Activated CD4-positive, alpha-beta T cell treated with anti-CD3 and anti-CD28 coated beads, Interleukin-2, Interleukin-4, amounts not matched to agents 100 ng/mL and 50 ng/mL, durations not matched to agents 16 hours and 8 hours (primary cell): ENCODE measurements at places on chromosomes 2 and 18.

- DNase-seq: no peak
Observed at GRCh38 chr2:110843959-110844510, 111.7 kb downstream of the ACOXL start.

DNA sequence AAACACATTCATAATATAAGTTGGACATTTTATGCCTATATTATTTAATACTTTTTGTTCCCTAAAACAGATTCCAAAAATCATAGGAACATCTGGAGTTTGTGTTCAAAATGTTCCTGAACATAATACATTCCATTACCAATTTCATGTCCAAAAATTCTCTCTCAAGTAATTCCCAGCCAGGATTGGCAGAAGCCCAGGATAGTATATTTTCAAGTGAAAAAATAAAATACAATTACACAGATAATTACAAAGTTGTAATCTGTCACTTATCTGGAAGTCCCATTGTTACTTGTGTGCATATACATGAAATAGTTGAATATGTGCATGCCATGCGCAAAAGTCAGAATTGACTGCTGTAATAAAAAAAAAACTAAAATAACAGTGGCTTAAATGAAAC lies 5.2 kb upstream of the SCN7A start:
- DNase-seq: no peak

GRCh38 chr2:241739651-241740050 lies 5.2 kb downstream of the D2HGDH start:
- peak; percentile 47 for DNase-seq

DNA sequence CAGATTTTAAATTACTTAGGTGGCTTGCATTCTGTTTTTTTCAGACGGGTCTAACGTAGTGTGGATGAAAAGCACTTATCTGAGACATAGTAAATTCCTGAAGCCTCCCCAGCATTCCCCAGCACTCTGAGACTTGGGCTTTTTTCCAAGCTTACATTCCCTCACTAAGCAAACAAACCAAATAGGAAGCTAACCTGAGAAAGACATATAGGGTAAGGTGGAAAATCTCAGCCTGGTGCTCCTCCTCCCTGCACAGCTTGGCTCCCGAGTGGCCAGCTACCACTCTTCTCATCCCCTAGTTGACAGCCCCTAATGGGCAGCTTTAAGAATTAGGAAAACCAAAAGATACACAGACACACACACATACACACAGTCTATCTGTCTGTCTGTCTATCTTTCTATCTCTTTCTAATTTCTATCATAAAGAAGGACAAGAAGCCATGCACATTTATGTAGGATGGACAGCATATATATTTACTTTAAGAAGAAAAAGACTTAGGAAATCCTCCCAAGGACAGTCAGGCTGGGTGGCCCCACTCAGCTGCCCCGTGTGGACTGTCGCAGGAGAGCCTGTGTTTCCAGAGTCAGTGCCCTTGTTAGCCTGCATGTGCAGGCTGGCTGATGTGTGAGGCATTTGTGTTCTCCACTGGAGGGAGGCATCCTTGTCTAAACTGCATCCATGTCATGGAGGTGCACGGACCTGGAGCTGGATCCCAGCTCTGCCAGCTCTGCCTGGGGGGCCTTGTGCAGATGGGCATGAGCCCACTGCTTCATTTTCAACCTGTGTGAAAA lies 8.2 kb downstream of the CNNM3 start:
- no peak for DNase-seq

GRCh38 chr2:112216167-112216566 lies 38.7 kb downstream of the ZC3H8 start:
- DNase-seq: no peak

- DNase-seq: no peak
Observed at GRCh38 chr18:58670404-58671110, 708 bp upstream of the MALT1 start.

DNA sequence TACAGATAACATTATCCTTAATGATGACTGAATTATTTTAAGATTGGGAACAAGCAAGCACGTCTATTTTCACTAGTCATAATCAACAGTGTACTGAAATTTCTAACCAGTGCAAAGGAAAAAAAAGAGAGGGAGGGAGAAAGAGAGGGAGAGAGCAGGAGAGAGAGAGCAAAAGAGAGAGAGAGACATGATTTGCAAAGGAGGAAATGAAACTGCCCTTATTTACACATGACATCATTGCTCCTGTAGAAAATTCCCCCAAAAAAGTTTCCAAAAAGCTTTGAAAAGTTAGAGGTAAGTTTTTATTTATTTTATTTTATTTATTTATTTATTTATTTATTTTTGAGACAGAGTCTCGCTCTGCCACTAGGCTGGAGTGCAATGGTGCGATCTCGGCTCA lies 355.3 kb upstream of the CELF4 start:
- DNase-seq: no peak

GRCh38 chr18:66533693-66534092 lies 70.2 kb downstream of the CDH19 start:
- no peak for DNase-seq

DNA sequence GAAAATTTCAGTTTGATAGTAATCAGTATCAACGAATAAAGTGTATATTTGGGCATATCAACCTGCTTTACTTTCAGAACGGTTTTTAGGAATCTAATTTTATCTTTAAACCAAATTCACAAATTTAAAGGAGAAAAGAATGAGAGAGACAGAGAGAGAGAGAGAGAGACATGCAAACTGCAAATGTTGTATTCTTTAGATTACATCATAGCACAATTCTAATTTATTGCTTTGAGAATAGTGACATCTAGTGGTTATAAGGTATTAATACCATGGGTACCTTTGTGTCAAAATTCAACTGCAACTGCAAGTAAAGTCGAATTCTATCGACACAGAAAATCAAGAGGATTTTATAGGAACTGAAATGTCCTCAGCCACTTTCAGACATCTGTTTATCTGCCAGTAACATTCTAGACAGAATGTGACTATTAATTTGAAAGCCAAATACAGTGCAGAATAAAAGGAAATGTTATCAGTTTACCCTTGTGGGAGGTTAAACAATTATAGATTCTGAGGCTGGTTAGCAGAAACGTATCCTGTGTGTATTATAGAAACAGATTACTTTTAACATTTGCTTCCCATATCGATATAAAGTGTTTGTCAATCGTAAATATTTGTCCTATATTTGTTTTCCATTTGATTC lies 529.8 kb upstream of the VRK2 start:
- peak; percentile 29 for DNase-seq

DNA sequence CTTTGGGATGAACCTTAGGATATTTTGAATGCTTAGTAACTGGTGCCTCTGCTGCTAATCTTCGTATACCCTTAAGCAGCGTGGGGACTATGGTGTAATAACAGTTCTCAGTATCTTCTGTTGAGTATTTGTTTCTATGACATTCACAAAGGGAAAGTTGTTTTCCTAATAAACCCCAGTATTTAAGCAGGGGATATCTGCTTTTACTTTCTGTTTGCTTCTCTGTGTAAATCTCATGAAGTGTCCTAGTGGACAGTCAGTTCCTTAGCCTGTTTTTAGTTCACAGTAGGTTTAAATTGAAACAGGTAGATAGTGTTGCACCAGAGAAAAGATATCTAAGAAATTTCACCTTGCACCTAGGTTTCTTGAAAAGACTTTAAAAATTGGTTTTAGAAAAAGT lies 14.9 kb downstream of the KIAA1328 start:
- no peak for DNase-seq

GRCh38 chr2:199336546-199336945 lies 121.2 kb downstream of the SATB2 start:
- DNase-seq: no peak

DNA sequence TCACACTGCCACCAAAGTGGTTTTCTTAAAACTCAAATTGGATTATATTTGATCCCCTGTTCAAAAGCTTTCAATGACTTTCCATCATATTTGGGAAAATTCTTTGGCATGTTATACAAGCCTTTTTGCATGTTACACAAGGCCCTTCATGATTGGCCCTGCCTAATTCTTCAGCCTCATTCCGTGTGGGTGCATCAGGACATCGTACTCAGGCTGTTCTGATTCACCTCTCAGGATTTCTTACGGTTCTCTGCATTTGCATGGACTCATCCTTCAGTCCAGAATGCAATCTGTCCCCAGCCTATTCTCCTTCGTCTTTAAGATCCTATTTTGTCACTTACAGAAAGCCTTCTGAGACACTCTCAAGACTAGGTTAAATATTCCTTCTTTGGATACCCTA lies 107.8 kb downstream of the LYPD1 start:
- no peak for DNase-seq

DNA sequence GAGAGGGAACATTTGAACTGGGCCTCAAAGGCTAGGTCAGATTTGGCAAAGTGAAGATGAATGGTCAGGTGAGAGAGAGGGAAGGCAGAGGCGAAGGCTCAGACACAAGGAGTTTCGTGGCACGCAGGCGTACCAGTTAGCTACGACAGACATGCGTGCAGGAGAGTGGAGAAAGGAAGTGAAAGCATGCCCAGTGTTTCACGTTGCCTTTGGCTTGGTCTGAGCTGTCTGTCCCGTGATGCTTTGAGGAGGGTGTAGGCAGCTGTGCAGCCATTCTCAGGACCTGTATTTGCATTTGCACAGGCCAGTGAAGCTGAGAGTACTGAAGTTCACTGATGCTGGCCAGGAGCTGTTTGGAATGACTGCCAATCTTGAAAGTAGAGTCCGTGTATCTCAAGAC lies 69.5 kb downstream of the HNRNPLL start:
- DNase-seq: no peak

DNA sequence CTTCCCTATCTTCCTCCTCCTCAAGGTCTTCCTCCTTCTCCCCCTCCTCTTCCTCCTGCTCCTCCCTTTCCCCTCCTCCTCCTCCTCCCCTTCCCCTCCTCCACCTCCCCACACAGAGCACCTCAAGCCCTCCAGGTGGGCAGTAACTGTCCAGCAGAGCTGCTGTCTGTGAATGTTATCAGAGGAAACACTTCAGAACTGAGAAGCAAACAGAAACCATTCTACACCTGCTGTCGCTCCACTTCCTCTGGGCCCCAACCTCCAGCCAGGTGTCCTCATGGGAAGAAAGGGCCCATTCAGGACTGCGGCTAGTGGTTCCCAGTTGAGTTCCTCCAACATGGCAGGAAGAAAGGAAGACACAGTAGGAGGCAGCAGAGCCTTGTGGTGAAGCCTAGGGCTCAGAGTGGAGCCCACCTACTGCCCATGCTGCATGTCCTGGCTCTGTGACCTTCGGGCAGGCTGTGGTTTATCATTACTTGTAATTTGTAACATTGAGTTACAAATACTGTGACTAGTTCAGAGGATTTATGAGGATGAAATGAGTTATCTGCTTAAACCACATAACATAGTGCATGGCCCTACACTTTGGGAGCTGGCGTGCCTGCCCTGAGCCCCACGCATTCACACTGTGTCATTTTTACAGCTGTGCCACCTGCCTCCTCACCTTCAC lies 165.9 kb upstream of the ID2 start:
- peak; percentile 43 for DNase-seq

DNA sequence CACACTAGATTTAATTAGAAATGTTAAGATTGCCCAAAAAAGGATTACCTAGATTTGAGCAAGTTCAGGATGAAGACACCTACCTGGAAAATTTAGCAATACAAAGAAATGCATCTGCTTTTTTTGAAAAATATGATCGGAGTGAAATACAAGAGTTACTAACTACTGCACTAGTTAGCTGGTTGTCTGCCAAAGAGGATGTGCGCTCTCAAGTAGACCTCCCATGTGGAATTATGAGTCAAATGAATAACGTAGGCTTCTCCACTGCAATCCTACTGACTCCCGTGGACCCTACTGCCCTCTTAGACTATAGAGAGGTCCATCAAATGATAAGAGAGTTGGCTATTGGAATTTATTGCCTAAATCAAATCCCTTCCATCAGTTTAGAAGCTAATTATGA lies 2.0 kb downstream of the ANKAR start:
- DNase-seq: no peak

DNA sequence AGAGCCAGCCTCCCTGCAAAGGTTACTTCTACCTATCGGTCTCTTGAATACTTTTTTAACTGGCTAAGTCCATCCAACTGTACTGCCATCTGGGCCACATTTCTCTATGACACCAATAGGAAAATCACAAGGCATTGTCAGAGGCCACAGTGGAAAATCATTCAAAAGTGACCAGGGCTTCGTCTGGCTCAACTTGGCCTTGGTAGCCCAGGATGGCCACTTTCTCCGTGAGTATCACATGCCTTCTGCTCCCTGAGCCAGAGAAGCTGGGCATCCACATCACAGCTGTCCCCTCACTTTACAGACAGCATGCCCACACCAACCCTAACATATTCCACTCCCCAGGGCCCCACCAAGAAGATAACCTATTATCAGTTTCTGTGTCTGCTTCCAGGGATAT lies 5.8 kb downstream of the CIB4 start:
- DNase-seq: no peak

DNA sequence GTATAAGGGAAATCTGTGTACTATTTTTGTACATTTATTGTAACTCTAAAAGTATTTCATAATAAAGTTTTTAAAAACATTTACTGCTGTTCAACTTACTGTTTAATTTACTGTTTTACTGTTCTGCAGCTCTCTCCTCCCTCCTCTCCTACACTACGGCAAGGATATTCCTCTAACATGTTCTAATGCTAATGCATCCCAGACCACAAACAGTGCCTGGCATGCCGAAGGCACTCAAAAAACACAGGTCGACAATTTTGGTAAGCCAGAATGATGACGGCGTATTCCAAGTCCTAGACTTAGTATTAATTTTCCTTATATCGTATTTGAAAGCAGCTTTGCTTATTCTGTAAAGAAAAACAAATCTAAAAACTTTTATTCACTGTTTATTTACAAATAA lies 13.3 kb downstream of the MGAT4A start:
- no peak for DNase-seq

DNA sequence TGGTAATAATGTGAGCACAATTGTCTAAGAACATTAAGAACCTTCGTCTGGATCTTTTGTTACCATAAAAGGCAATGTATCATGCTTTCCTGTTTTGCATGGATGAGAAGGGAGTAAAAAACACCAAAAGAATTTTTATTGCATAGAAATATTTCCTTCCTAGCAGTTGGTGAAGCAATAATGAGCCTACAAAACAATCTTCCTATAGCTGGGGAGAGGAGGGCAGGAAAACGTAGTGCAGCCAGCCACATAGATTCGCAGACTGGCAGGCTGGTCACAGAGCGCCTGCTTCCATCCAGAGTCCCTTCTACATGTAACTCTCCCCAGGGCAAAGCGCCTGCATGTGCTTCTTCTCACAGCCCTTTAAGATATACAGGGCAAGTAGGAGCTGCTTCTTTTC lies 190.4 kb downstream of the BABAM2 start:
- DNase-seq: no peak
